ENCODE measurements at places on chromosomes 7 and 10.

DNA sequence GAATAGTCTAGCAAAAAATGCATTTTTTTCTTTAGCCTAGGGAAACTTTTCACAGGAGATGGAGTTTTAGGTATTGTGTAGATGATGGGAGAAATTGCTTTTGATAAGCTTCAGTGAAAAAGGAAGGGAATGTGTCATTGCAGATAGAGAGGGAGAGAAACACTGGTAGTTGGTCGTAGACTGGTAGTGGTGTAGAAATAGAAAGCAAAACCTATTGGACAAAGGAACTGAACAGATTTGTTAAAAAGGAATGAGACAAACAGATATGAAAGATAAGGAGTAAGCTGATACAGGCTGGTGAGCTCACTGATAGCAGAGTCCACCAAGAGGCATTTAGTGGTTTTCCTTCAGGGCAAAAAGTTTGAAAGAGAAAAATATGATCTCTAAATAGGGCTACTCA lies 94.3 kb downstream of the ZEB1 start:
- no peak for DNase-seq

DNA sequence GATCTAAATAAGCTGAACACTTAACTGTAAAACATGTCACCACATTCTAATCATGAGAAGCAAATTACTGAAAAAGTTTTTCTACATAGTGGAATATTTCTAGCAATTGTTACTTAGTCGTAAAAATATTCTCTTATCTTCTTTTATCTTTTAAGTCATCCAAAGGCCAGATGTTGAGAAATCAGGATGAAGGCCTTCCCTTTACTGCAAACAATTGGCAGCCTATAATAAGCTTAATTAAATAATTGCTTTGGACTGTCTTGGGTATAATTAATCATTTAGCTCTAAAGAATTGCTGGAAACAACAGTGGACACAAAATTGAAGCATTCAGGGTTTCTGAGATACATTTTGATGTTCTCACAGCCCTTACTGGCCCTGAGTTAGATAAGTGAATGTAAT lies 226.5 kb downstream of the FANK1 start:
- no peak for DNase-seq

DNA sequence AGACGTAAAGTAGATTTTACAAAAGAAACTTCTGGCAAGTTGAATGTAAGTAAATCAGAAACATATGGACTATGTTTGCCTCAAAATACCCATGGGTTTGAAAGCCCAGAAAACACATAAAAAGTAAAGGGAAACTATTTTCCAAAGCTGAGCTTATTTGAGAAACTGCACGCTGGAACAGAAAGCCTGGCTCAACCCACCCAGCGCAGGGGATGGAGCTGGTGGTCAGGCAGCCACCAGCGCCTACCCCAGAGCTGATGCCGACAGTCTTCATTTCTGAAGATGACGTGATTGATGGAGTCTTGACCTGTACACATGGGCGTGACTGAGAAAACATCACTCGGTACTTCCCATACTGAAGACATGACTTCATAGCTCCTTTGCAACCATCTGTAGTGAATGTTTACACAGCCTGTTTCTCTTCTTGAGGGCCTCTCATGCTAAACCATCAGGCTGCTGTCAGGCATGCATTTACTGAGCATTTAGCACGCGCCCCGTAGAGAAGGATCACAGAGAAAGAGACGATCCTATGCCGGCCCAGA lies 232.6 kb upstream of the AUTS2 start:
- DNase-seq = no peak

- DNase-seq = no peak
Observed at GRCh38 chr7:50791938-50792341, 9.2 kb upstream of the GRB10 start.

GRCh38 chr10:122845783-122846332 lies at the start of gene CUZD1:
Gene CUZD1 (minus strand): TSS chr10:122845857. CDS start chr10:122845843, 14 bp downstream.
- no peak for DNase-seq

- DNase-seq = no peak
Observed at GRCh38 chr7:25725451-25725850, 426.5 kb upstream of the NFE2L3 start.

DNA sequence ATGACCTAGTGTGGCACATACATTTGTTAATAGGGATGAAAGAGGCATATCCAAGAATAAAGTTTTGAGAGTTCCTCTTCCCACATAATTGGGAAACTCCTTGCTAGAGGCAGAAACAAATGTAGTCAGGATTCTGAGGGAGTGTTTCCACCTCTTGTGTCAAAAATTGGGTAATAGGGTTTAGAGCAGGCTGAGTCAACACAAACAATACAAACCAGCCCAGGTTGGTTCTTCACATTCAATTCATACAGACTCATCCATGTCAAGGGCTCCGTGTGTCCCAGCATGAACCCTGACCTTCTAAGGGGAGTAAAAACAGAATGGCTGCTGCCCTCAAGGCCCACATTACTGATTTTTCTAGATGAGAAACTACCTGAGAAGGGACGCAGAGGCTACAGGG lies 75.3 kb downstream of the GLI3 start:
- DNase-seq = no peak

GRCh38 chr10:96411716-96412320 lies 53.0 kb upstream of the OPALIN start:
- no peak for DNase-seq

DNA sequence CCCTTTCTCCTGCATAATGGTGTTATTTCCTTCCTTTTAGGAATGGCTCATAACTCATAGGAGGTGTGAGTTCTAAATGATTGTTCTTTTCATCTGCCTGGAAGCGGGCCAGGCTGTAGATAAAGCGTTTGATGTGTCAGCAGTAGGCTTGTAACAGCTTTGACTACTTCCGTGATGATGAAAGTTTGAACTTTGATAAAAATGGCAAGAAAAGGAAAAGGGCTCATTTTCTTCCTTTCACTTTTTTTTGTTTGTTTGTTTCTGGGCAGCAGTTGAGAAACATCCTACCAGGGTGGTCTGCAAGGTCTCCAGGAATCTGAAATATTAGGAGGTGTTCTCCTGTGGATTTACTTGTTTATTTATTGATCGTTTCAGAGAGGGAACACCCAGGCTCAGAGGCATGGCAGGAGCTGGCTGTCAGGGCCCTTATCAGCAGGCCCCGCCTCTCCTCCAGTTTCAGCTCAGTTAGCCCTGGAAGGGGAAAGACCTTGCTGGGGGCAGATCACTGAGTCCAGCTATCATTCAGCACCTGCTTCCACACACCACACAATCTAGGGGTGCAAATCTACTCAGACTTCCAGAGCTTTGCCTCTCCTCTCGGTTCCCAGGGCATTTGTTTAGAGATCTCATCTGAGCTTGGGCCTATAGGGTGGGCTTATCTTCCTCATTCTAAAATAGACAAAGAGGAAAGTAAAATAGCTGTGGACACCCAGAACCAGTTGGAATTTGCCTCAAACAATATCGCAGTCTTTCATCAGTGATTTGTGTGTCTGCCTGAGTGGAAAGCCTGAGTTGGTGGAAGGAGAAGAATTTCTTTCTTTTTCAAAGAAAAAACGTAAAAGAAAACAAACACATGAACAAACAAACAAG lies 130.9 kb downstream of the BMPER start:
- DNase-seq = no peak
